BJ (cell line): ENCODE measurements at places on chromosomes 12 and 14.

- DNase-seq = no peak
These were observed 169.2 kb downstream of the TMTC2 start for GRCh38 chr12:82855872-82856271.

DNA sequence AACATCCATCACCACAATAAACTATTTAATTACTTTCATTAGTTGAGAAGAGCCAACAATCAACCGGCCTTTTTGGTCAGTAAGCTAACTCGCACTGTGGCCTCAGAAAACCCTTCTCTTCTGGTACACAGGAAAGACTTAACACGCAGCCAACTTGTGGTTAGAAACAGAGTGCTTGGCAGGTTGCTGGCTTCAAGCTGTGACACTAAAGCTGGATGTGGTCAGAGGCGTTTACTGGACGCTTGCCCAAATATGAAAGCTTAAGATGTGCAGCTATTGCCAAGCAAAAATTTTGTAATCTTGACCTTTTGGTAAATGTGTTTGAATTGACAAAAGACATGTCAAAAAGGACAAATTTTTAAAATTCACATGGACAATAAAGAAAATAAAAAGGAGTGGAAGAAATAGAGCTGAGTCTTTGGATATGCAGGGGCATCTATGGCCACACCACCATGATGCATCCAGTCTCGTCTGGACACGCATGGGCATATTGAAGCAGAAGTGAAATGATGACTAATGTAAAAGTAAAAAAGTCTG is 2.6 kb upstream of the KLRK1 start:
- DNase-seq = peak; percentile 51

GRCh38 chr14:60095781-60096450 is 4.2 kb downstream of the PCNX4 start:
- DNase-seq = no peak

DNA sequence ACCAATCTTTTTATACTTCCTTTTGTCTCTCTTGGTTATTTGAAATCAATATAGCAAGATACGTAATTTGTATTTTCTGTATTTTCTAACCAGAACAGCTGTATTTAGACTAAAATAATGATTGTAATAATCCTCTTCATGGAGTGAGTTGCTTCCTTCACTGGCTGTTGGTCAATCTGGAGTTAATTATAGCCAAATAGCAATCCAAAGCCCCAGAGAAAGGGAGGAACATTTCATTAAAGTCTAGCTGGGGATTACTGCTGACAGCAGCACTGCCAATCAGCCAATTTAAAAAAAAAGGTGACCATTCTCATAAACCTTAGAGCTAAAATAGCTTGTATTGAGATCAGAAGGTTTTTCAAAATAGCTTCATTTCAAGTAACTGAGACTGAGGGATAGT is 118.0 kb downstream of the TRHDE start:
- no peak for DNase-seq

DNA sequence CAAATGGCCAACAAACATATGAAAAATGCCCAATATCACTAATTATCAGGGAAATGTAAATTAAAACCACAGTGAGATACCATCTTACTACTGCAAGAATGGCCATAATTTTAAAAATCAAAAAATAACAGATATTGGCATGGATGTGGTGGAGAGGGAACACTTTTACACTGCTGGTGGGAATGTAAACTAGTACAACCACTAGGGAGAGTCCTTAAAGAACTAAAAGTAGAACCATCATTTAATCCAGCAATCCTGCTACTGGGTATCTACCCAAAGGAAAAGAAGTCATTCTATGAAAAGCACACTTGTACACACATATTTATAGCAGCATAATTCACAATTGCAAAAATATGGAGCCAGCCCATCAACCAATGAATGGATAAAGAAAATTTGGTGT is 459.7 kb downstream of the GXYLT1 start:
- no peak for DNase-seq

DNA sequence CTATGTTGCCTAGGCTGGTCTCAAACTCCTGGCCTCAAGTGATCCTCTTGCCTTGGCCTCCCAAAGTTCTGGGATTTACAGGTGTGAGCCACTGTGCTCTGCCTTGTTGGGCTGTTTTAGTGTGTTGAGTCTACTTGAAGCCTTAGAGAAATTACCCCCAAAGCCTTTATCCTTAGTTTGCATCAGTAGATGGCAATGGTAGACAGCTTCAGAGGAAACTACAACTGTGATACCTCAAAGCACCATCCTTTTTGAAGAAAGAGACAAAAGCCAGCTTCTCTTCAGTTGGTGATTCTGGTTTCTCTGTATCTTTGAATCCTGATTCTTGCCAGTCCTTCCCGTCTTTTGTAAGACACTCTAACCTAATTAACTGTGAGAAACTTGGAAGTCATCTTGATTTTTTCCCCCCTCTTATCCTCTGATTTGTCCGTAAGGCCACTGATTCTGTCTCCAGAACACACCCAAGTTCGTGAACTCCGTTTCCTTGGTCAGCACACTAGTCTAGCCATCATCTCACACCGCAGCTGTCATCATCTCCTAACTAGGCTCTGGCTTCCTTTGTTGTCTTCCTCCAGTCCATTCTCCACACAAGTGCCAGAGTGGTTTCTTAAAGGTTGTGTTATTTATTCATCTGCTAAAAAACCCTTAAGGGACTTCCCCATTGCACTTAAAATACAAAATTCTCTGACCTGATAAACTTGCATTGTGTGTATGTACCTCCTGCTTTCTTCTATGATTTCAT is 20.2 kb downstream of the ATP2A2 start:
- no peak for DNase-seq

DNA sequence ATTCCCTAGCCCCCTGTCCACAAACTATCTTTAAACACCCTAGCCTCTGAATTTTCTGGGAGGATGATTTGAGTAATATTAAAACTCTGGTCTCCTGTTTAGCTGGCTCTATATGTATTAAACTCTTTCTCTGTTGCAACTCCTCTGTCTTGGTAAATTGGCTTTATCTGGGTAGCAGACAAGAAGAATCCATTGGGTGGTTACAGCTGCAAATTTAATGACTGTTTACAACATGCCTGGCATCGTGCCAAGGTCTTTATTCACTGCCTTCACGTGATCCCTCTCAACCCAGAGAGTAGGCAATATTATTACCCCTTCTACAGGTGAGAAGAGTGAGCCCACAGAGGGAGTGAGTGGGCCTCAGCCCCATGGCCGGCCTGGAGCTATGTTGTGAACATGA is 77.8 kb upstream of the MYL2 start:
- DNase-seq = no peak

- DNase-seq = no peak
These were observed 88.6 kb downstream of the KCNK10 start for GRCh38 chr14:88234442-88234841.

DNA sequence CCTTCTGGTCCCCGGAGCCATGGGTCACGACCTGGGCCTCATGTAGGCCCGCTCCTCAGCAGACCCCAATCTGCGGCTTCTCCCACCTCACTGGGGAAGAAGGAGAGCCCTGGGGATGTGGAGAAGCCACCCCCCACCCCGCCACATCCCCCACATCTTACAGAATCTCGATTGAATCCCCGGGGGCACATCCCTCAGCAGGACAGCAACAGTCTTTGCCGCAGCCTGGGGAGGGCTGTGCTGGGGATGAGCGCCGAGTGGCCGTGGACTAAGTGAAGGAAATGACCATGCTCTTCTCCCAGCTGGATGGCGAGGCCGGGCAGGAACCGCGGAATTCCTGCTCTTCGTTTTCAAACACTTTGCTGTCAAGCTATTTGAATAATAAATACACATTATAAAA is 169.0 kb upstream of the RTL1 start:
- no peak for DNase-seq

GRCh38 chr14:51109651-51110050 is 14.7 kb upstream of the TRIM9 start:
- DNase-seq = no peak

GRCh38 chr14:60195179-60195810 is 30.1 kb upstream of the DHRS7 start:
- DNase-seq = no peak

- no peak for DNase-seq
These were observed 168.3 kb upstream of the SYT1 start for GRCh38 chr12:78696267-78696666.

DNA sequence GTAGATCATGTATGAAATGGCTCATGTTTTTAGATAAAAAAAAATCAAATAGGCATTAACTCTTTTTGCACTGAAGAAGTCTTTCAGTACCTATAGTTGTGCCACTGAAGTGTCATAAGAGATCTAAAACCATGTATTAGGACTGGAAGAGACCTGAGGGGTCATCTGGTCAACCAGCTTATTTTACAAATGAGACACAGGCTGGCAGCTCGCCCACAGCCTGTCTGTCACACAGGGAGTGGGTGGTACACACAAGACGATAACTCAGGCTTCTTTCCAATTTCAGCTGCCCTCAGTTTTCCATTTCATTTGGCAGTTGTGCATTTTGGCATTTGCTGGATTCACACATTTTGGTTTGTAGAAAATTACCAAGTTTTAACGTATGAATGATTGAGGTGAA is 34.7 kb downstream of the C12orf75 start:
- no peak for DNase-seq

DNA sequence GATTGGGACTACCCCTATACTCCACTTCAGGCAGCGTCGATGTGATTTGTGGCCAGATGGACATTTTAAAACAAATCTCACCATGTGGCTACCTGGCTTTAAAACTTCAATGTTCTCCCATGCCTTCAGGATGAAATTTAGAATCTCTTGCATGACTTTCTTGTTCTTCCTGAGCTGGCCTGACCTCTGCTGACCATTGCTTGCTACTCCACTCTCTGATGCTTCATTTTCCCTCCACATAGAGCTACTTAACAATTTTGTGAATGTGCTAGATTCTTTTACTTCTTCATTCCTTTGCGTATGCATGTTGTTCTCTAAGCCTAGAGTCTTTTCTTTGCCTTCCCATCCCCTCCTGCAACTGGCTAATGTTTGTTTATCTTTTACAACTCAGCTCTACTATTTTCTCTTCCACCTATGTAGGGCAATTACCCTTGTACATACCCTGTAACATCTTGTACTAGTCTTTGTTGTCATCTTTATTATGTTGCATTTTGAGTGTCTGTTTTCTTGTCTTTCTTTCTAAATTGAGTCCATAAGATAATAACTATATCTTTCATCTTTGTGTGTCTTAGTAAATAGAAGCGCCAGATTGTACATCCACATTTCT is 41.2 kb downstream of the YLPM1 start:
- peak; percentile 13 for DNase-seq

DNA sequence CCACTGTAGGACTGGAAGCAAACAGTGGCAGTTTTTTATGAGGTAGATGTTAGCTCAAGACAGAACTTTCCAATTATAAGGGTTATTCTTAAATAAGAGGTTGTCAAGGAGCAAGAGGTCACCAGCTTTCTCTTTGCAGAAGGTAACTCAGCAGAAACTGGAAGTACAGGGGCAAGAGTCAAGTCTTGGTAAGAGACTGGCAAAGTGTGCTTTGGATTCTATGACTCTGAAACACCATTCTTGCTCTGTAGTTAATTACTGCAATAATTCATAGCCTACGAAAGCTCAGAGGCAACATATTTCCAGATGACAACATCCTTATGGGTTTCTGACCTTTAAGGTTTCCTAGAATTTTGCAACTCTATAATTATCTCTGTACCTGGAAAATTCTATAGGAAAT is 51.3 kb downstream of the RMST start:
- DNase-seq = no peak

GRCh38 chr12:6828781-6829535 is 751 bp downstream of the P3H3 start:
- DNase-seq = no peak

- DNase-seq = no peak
These were observed 114.4 kb downstream of the VRK1 start for GRCh38 chr14:96911499-96912149.

- no peak for DNase-seq
These were observed 46.1 kb downstream of the FRMD6 start for GRCh38 chr14:51697848-51698247.

- no peak for DNase-seq
These were observed 22.8 kb upstream of the IGF1 start for GRCh38 chr12:102503056-102503681.

DNA sequence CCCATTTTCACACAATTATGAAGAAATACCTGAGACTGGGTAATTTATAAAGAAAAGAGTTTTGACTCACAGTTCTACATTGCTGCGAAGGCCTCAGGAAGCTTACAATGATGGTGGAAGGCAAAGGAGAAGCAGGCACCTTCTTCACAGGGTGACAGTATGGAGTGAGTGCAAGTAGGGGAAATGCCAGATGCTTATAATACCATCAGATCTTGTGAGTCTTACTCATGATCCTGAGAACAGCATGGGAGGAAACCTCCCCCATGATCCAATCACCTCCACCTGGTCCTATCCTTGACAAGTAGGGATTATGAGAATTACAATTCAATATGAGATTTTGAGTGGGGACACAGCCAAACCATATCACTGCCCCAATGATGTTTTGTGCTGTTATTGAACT is 189.3 kb upstream of the CRY1 start:
- DNase-seq = no peak

- no peak for DNase-seq
These were observed 53.8 kb downstream of the HRK start for GRCh38 chr12:116827432-116827831.

DNA sequence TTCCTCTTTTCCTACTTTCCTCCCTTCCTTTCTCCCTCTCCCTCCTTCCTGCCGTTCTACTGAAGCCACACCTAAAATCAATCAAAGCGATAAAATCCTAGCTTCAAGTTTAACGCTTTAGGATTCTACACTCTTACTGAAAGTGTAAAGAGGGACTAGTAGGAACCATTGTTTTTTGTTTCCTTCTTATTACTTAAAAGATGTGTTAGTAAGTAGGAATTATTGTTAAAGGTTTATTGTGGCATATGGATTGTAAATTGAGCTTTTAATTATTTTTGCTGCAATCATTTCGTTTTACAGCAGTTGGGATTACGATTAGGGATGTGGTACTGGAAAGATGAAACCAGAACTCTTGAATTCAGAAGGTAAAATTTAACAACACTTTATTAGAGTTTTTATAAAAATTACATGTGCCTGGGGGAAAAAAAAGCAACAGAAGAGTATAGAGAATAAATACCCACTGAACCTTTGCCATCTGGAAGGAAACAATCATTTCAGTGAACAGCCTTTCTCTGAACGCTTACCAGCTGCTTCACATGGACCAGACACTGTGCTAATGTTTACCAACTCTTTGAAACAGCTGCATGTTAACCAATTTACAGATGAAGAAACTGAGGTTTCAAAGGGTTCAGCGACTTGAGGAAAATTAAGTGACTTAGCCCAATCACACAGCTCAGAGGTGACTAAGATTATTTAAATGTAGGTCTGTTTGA is 1.0 kb downstream of the PPP1R36 start:
- DNase-seq = no peak
